Activated CD4-positive, CD25-positive, alpha-beta regulatory T cell treated with anti-CD3 and anti-CD28 coated beads, Interleukin-2, amount 50 U/mL, for 24 hours (primary cell): ENCODE measurements at places on chromosomes 4 and X.

- peak; percentile 4 for ATAC-seq
Observed at GRCh38 chrX:119573840-119574393, 446 bp upstream of the UBE2A start.

DNA sequence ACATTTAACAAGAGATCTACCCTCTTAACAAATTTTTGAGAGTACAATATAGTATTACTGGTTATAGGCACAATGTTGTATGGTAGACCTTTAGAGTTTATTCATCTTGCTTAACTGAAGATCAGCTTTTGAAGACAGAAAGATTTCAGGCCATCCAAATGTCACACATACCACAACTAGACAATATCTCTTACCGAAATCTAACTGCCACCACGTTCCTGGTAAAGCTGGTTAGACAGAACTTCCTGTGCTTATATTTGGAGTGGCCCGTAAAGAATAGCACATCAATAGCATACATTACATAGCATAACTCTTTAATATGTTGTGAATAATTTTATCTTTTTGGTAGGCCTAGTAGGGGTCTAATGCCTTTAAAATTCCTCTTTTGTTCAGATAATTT lies 29.8 kb upstream of the ARHGEF6 start:
- peak; percentile 36 for ATAC-seq

- ATAC-seq, result no peak
Observed at GRCh38 chr4:171007618-171008390, 805.4 kb upstream of the GALNTL6 start.

- ATAC-seq, result peak; percentile 83
Observed at GRCh38 chrX:132622130-132622529, 133.3 kb upstream of the MBNL3 start.

DNA sequence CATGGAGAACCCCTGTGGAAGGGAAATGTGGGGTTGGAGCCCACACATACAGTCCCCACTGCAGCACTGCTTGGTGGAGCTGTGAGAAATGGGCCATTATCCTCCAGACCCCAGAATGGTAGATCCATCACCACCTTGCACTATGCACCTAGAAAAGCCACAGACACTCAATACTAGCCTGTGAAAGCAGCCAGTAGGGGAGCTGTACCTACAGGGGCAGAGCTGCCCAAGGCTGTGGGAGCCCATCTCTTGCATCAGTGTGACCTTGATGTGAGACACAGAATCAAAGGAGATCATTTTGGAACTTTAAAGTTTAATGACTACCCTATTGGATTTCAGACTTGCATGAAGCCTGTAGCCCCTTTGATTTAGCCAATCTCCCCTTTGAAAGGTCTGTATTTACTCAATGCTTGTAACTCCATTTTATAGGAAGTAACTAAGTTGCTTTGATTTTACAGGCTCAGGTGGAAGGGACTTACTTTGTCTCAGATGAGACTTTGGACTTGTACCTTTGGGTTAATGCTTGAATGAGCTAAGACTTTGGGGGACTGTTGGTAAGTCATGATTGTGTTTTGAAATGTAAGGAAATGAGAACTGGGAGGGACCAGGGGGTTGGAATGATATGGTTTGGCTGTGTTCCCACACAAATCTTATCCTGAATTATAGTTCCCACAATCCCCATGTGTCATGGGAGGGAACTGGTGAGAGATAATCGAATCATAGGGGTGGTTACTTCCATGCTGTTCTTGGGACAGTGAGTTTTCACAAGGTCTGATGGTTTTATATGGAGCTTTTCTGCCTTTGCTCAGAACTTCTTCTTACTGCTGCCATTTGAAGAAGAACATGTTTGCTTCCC lies 352.6 kb downstream of the INPP4B start:
- no peak for ATAC-seq

GRCh38 chr4:139918591-139918990 lies 235.4 kb downstream of the MAML3 start:
- ATAC-seq, result no peak

DNA sequence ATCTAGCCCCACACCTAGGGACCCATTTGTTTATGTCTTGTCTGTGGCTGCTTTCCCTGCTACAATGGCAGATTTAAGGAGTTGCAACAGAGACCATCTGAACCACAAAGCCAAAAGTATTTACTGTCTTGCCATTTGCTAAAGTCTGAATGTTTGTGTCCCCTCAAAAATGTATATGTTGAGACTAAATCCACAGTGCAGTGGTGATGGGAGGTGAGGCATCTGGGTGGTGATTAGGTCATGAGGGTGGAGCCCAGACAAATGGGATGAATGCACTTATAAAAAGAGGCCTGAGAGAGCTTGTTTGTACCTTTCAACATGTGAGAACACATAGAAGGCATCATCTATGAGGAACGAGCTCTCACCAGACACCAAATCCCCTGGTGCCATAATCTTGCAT lies 137.3 kb downstream of the TMEM144 start:
- ATAC-seq, result no peak
